ENCODE measurements at places on chromosomes 12 and 14.

DNA sequence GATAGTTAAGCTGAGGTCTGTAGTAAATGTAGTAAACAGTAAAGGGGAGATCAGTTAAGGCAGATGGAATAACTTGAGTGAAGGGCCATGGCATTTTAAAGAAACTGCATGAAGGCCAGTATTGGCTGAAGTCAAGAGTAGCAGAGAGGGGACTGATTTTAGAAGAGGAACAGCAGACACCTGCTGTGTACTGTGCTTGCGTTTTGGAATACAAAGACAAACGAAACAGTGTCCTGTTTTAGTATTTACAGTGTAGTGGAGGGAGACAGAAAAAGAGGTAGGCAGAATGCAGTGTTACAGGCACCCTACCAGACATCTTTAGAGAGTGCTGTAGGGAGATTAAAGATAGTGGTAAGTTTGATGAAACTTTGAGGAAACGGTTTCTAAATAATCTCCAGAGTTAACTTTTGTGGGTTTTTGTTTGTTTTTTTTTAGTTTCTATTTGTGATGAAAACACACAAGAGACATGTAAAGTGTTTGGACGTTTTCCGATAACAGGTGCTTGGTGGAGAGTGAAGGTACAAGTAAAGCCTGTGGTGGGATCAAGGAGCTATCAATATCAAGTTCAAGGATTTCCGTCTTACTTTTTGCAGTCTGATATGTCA is 2.1 kb downstream of the HELB start:
- no peak for DNase-seq

GRCh38 chr12:66453844-66454243 is 151.6 kb downstream of the HELB start:
- no peak for DNase-seq

DNA sequence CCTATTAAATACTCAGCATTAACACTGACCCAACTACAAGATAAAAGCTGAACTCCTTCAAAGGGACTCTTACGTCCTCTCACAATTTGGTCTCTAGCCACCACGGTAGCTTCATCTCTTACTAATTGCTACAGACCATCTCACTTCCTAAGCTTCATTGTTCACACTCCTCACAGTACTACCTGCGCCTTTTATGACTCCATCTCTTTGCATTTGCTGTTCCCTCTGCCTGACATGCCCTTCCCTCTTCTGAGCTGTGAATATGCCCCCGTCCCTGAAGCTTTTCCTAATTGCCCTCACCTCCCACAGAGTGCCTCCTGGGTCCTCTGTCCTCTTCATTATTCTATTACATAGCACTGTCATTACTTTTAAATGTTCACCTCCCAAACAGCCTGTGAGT is 2.5 kb downstream of the EEA1 start:
- DNase-seq: no peak

DNA sequence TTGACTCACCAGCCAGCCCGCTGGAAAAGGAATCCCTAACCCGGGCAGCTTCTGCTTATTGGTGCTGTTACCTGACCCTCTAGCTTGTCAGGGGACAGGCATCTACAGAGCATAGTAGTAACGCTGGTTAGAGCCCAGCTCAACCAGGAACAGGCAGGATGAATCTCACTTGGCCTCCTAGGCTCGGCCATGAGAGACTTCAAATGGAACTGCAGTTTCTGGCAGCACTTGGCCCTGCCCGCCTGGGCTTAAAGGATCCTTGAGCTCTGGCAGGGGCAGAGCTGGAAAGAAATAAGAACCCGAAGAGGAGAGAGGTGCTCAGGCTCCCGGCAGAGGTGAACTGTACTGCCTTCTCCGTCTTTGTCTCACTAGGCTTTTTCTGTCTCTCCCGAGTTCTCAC is 2.3 kb upstream of the LHX5 start:
- DNase-seq: no peak

DNA sequence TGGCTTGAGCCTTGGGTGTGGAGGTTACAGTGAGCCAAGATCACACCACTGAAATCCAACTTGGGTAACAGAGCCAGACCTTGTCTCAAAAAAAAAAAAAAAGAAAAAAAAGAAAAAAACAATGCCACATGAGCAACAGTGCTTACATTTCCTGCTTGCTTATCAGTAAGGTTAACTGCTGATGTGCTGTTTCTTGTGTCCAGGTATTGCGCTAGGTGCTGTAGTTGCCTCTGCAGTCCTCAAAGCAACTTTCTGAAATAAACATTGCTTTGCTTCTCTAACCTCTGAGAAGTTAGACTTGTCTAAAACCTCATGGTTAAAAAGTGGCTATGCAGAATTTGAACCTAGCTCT is 24.7 kb downstream of the RNF34 start:
- no peak for DNase-seq

DNA sequence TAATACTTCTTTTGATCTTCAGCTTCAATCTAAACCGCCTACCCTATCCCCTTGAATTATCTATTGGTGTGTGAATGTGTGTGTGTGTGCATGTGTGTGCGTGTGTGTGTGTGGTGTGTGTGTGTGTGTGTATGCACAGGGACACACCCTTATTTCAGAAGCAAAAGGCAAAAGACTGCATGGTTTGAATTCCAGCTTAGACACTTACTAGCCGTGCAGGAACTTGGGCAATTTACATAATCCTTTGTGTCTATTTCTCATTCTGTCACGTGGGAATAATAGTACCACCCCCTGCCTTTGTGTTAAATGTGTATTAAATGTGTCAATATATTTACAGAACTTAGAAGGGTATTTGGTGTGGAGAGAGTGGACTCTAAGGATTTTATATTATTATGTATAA is 251.7 kb downstream of the TMEM132C start:
- DNase-seq: no peak

DNA sequence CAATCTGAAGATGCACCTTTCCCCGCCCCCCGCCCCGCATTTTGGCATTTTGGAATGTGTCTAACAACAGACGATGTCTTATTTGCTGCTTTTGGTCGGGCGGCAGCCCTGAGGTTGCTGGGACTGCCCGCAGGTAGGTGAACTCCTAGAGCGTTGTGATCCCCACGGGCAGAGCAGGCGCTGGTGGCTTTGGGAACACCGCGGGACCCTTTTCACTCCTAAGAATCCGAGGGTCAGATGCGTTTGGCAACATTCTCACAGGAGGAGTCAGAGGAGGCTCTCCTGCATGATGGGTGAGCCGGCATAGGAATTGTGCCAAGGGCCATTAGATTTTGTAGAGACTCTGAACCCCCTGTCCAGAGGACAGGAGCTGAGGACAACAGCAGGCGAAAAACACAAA is 41.9 kb downstream of the HCAR2 start:
- DNase-seq: no peak

DNA sequence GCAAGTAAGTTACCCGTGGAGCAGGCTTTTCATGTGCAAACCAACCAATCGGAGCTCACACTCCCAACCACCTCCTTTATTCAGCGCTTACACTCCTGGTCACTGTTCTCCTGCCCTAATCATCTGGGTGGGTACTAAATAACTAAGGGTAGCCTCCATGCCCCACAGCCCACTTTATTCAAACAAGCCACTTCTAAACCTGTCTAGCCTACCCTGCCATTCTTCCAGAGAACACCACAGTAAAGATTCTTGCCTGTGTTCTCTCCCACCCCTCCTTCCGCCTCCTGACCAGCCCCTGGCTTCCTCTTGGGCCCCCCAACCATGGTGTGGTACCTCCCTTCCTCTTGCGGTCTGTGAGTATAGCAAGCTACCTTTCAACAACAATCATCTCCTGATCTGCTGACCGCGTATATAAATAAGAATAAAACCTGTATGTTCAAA is 581.9 kb downstream of the VRK1 start:
- no peak for DNase-seq

- DNase-seq: no peak
These were observed 442.2 kb downstream of the SLC6A15 start for GRCh38 chr12:84470361-84470760.

GRCh38 chr12:128685903-128686475 is 137.8 kb downstream of the SLC15A4 start:
- no peak for DNase-seq

DNA sequence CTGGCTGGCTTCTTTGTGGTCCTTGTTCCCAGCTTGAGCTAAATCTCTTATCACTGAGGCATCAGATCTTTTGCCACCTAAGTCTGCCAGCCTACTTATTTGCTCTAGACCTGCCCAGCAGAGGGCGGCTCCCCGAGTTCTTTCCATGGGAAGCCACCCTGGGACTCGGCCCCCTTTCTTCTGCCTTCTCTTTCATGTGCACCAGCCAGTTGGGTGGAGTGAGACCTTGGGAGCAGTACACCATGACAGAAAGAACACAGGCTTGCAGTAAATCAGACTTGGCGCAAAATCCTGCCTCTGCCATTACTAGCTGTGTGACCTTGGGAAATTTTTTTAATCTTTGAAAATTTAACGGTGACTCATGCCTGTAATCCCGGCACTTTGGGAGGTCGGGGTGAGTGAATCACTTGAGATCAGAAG is 7.4 kb downstream of the SMAGP start:
- DNase-seq: no peak

DNA sequence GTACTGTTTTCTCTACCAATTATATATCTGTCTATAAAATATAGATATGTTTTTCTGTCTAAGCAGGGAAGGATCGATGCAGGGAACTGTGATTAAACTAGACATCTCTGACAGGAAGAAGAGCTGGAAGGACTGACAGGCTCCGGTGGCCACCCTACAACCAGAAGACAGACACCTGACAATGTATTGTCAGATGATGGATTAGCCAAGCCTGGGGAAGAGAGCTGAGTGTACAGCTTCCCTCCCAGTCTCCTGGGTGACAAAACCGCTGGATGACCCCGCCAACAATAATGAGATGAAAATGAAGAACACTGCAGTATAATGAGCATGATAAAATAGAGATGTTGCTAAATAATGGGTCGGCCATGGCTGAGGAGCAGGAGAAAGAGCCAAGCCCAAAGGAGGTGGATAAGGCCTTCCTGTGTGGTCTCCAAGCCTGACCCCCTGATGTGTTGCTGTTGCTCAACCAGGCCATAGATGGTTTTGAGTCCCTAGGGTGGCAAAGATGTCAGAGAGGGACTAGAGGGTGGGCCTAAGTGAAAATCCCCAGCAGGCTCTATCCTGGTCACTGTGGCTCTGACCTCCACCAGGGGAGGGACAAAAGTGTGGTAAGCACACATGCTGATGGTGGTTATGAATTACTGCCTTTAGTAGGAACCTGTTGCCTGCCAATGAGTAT is 28.2 kb downstream of the DHRS2 start:
- no peak for DNase-seq

GRCh38 chr14:50999726-51000125 is 55.4 kb upstream of the PYGL start:
- DNase-seq: no peak

GRCh38 chr12:80241576-80242273 is 142.4 kb downstream of the OTOGL start:
- DNase-seq: no peak

GRCh38 chr14:52283099-52283498 is 15.6 kb downstream of the PTGDR start:
- no peak for DNase-seq

DNA sequence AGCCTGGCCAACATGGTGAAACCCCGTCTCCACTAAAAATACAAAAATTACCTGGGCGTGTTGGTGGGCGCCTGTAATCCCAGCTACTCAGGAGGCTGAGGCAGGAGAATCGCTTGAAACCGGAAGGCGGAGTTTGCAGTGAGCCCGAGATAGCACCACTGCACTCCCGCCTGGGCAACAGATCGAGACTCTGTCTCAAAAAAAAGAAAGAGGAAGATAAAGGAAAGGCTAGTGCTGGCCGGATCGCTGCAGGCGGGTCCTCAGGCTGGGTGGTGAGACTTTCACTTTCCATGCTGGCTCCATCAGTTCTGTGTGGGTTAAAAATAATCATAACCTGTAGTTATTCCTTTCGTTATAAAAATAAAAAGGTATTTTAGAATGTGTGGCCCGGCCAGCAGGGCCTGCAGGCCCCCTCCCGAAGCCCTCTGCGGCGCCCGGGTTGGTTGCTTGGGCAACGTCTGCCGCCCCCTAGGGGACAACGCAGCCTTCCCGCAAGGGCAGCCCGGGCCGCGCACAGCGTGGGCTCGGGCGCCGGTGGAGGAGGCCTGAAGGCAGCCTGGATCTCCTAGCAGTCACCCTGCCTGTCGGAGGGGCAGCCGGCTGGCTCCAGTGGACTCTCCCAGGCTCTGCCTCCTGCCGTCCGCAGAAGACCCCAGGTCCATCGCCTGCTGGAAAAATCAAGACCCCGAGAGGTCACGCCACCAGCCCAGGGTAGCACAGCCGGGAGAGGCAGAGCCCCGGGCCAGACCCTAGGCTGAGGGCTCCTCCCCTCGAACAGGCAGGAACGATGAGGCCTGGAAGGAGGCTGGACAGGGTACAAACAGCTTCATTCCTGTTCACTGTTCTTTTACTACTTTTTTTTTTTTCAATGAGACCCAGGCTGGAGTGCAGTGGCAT is 5.0 kb upstream of the SLC25A47 start:
- DNase-seq: no peak

DNA sequence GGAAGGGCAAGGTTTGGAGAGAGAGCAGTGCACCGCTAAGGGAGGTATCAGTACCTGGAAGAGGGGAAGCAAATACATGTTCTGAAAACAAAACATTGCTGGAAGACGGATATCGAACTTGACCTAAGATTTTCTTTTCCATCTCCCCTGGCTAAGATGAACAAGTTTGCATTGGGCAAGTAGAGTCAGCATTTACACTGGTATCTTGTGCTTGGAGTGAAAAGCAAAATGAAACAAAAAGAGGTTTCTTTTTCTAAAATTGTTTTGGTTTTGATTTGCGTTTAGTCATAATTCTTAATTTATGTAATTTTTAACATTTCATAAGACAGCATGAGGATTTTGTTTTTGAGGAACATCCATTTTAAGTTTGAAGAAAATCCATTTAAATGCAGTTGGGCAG is 881.6 kb downstream of the NRXN3 start:
- no peak for DNase-seq

DNA sequence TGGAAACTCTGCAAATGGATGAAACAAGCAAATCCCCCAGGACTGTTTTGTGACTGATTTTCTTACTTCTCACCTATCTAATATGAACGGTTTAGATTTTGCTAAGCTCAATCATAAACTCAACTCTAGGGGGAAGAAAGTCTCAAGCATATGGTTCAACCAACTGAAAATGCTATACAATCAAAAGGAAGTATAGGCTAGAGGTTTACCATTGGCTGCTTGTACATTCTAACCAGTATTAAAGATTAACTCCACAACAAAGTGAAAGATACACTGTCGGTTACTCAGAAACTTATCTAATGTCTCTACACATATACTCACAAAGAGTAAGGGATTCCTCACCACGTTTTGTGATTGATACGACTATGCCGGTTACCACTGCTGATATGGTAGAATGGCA is 281.8 kb upstream of the SOX5 start:
- no peak for DNase-seq

GRCh38 chr12:116534311-116535121 is 24.7 kb upstream of the MAP1LC3B2 start:
- no peak for DNase-seq

DNA sequence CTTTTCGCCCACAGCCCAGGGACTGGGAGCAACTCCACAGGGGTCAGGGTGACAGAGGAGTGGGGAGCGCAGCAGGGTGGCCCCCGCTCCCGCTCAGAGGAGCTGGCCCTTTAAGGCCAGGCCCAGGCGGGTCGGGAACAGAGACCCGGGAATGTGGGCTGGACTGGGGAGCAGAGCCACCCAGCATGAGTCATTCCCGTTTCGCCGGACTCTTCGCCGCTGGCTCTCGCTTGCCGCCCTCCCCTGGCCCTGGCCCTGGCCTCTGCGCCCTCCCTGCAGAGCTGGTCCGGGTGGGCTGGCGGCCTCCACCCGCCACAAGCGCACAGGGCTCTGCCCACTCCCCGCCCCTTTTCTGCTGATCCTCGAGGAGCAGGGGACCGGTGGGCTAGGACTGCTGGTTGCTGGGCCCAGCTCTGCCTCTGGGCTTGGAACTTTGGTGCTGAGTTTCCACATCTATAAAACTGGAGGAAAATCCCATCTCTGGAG is 92.8 kb downstream of the NINJ2 start:
- no peak for DNase-seq
